ENCODE measurements at places on chromosomes 2 and 18.

DNA sequence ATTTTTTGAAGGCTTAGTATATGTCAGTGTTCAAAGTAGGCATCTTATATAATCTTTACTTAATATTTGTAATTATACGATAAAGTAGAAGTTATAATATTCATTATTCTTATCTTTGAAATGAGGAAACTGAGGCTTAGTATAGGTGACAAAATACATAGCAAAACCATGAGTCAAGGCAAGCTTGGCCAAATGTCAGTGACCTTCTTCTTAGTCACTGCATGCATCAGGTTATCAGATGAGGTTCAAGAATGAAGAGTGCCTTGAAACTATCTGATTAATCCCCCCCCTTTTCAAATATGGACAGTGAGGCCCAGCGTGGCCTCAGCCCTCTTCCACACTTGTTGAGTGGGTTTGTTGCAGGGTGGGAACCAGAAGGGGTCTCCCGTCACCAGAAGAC is 59.3 kb downstream of the PMAIP1 start:
- DNase-seq: no peak

DNA sequence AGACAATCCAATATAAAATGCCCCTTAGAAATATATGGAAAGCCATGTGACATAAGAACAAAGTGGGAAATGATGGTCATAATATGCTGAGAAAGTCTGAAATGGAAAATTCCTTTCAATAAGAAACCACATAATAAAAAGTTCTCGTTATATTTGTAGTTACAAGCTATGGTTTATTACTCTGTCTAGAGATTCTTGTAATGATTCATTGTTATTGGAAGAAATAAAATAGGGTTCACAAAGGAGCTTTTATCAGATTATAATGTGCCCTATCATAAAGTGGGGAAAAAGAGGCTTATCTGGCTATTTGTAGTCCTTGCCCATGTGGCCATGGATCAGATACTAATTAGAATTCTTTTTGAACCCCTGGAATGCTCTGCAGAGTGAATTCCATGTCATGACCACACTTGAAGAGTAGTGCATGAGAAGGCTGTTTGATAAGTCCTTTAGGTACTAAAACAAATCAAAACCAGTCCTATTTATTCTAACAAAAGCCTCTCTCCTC is 420.7 kb upstream of the NRP2 start:
- DNase-seq: no peak

DNA sequence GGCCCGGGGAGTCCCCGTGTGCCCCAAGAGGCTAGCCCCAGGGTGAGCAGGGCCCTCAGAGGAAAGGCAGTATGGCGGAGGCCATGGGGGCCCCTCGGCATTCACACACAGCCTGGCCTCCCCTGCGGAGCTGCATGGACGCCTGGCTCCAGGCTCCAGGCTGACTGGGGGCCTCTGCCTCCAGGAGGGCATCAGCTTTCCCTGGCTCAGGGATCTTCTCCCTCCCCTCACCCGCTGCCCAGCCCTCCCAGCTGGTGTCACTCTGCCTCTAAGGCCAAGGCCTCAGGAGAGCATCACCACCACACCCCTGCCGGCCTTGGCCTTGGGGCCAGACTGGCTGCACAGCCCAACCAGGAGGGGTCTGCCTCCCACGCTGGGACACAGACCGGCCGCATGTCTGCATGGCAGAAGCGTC is 16.9 kb upstream of the FAHD2A start:
- no peak for DNase-seq

DNA sequence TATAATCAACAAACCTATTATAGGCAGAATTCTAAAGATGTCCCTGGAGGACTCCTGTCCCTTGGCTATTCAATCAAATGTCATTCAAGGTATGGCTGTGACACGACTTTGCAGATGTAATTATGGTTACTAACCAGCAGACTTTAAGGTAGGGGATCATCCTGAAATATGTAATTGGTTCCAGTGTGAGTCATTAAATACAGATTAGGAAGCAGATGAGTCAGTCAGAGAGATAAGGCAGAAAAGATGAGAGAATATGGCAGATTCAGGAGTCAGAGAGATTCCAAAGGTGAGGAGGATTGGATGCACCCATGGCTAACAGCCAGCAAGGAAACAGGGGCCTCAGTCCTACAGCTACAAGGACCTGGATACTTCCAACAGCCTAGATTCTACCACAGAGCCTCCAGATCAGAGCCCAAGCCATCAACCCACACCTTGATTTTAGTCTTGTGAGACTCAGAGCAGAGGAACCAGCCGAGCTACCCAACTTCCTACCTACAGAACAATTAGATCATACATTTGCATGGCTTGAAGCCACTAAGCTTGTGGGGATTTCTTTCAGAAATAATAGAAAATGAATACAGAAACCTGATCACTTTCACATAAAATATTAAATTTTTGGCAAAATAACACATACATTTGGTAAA is 11.2 kb upstream of the PROM2 start:
- DNase-seq: no peak

GRCh38 chr18:32310101-32310500 is 120.3 kb downstream of the MEP1B start:
- DNase-seq: no peak

DNA sequence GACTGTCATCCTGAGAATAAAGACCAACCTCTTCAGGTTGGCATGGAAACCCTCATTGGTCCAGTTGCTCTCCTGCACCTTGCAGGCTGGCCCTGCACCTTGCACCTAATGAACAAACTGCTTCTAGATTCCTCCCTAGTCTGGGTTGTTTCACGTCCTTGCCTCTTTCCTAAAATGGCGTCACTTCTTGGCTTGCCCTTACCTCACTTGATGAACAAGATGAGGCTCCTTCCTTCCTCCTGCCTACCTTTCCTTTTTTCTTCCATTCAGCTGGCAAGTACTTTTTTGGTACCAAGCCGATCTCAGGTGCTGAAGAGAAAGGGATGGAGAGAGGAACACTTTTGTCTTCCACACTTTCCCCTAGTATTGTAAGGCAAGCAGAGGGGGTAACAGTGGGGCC is 74.5 kb downstream of the MYCN start:
- DNase-seq: no peak

GRCh38 chr18:524466-524865 is 24.0 kb upstream of the COLEC12 start:
- no peak for DNase-seq

DNA sequence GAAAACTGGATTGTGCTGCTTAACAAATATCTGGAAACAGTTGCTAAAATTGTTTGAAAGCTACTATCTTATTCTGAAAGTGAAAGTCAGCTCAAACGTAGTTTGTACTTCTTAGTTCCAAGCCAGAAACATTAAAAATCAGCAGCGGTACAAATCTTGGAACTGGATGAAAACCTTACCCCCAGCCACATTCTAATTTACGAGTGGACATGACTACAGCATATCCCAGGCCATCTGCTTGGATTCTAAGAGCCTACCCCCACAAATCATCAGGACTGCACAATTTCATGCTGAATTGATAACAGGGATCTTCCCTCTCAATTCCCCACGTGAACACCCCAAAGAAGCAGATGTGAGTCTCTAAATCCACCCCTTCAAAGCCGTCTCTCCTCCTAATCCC is 158.7 kb upstream of the NCKAP5 start:
- no peak for DNase-seq

GRCh38 chr2:240851078-240851991 is 17.3 kb upstream of the AGXT start:
- peak; percentile 67 for DNase-seq

- DNase-seq: no peak
These were observed 2.5 kb downstream of the COL3A1 start for GRCh38 chr2:188976545-188977268.

DNA sequence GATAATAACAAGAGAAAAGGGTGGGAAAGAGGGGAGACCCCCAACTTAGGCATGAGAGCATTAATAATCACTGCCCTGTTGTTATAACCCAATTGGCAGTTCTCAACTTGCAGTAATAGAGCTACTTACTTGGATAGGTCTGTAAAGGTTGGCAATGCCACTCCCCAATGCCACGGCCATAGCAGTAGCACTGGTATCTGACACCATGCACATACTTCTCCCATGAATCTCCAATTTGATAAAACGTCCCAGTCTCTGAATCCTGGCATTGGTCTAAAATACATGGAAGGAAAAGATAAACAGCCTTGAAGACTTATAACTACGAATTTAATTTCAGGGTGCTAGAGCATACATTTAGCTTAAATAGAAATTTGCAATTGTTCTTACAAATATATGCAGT is 16.8 kb downstream of the FN1 start:
- no peak for DNase-seq

DNA sequence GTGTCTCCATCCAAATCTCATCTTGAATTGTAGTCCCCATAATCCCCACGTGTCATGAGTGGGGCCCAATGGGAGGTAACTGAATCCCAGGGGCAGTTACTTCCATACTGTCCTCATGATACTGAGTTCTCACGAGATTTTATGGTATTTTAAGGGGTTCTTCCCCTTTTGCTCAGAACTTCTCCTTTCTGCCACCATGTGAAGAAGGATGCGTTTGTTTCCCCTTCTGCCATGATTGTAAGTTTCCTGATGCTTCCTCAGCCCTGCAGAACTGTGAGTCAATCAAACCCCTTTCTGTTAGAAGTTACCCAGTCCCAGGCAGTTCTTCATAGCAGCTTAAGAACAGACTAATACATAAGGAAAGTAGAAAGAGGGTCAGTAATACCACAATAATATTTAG is 480.4 kb downstream of the KCNJ3 start:
- DNase-seq: no peak

- no peak for DNase-seq
These were observed 143.5 kb downstream of the INSIG2 start for GRCh38 chr2:118231759-118232158.

DNA sequence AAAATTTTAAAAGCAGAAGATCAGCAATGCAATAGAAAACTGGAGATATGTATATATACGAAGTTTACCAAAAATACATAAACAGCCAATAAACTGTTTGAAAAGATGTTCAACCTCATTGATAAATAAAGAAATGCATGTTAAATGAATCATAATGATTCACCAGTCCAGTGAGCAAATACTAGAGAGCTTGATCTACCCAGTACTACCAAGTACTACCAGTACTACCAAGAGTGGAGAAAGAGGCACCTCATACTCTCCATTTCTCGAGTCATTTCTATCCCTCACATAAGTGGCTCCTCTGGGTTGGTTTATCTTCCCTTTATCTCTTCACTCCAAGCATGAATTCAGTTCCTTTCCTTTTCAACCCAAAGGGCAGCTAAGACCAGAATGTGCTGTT is 138.9 kb downstream of the MREG start:
- no peak for DNase-seq

DNA sequence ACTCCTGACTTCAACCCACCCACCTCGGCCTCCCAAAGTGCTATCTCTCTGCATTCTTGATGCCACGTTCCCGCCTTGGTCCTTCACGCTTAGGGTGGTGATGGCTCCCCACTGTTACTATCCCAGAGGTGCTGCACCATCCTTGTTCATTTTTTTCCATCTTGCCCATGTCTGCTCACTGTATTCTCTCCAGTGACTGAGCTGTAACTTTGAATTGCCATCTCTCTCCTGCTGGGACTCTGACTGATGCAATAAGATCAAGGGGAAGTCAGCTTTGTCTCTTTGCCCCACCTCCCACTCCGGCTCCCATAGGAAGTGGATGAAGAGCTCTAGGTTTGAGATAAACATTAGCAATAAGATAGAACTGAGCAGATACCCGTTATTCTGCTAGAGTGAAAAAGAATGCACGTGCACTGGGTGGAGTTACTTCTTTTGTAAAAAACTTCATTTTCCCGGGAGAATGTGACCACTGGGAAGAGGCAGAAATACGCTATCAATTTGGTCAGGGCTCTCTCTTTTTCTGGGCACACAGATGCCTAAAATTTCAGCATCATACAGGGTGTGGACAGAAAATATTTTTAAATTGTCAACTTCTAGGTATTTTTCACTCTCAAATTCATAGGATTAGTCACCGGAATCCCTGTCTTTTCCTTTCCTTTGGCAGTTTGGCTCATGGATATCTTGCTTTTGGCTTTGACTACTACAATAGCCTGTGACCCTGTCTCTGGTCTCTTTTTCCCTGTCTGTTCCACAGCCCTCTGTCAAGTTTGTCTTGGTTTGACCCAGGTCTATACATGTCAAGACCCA is 105.4 kb downstream of the POLR1A start:
- DNase-seq: no peak

DNA sequence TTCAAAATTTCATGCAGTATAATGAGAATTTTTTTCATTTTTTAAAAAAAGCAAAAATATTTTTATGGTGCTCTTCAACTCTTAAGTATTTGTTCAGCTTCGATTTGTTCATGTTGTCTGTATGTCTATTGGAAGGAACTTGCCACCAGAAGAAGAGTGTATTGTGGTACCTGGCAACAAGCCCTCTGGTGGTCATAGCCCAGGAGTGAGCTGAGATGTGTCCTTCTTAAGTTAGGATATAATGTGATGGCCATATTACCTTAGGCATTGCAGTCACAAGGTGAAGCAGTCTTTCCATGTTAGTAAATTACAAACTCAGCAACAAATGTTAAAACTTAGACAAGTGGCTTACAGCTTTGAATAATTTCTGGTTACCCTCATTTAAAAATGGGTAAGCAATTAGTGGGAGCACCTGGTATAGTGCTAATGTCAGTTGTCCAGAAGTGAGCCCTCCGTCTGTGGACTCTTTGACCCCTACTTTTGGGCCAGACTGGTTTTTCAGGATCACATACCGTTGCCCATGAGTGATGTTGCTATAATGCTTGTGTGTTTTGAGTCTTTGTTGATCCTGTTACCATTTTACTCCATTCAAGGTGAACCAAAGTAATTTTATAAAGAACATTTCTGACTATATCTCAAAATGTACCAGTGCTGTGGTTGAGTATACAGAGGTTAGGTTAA is 57.4 kb downstream of the MYO1B start:
- DNase-seq: no peak
